Cerebellar nuclear complex (tissue), 1 donor: ENCODE measurements at places on chromosomes 5 and 9.

DNA sequence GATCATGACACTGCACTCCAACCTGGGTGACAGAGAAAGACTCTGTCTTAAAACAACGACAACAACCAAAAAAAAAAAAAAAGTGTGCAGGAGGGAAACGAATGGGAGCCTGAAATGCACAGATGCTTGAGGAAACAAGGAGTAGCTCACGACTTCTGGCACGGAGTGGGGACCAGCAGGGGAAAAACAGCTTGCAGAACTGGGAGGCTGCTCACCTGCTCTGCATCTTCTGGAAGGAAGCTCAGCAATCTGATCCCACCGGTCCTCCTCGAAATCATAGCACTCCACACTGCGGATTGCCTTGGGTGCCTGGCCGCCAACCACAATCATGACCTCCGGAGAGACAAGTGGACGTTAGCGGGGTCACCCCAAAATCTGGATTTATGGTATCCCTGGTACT lies 96.2 kb downstream of the KLHL3 start:
- no peak for DNase-seq

- DNase-seq: no peak
Measured at GRCh38 chr5:135310328-135310989, 88.6 kb downstream of the MACROH2A1 start.

GRCh38 chr9:7368410-7369292 lies 430.9 kb downstream of the DMAC1 start:
- no peak for DNase-seq

GRCh38 chr9:117488659-117489058 lies 73.8 kb upstream of the ASTN2 start:
- DNase-seq: no peak

GRCh38 chr5:60195083-60195482 lies 301.6 kb upstream of the PDE4D start:
- no peak for DNase-seq

DNA sequence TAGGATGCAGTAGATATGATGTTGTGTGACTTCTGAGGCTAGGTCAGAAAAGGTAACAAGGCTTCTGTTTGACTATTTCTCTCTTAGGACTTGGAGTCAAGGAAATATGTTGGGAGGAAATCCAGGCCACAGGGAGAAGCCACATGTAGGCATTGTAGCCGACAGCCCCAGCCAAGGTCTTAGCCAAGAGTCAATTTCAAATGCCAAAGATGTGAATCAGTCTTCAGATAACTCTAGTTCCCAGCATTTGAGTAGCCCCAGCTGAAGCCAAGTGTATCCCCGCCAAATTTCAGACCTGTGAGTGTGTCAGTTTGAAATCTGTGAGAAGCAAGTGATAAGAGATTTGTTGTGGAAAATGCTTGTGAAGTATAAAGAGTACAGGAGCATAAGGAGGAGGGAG lies 38.1 kb upstream of the ISL1 start:
- no peak for DNase-seq

DNA sequence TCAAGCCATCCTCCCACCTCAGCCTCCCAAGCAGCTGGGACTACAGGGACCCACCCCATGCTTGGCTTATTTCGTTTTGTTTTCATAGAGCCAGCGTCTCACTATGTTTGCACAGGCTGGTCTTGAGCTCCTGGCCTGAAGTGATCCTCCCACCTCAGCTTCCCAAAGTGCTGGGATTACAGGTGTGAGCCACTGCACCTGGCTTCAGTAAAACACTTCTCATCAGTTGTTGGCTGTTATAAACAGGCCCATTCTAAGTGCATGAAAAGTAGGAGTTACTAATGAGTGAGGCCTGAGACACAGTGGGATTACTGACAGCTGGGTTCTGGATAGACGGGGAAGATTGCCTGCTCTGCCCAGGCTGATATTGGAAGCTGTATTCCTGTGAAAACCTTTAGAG lies 3.5 kb downstream of the CRB2 start:
- no peak for DNase-seq

GRCh38 chr9:89655990-89656657 lies 51.3 kb downstream of the GADD45G start:
- no peak for DNase-seq

DNA sequence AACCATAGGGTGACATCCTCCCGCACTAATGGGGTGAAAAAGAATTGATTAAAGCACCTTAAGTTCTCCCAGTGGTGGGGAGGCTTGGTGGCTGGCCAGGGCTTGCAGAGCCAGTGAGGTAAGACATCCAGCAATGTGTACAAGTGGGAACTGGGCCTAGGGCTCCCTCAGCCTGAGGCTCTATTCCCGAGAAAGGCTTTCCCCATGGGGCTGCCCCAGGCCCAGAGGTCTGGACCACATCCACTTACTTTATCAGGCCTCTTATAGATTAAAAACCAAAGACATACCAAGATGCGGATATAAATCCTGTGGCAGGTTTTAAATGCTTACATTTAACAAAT lies 35.3 kb downstream of the C5orf15 start:
- DNase-seq: no peak

GRCh38 chr5:116281309-116281708 lies 196.5 kb downstream of the COMMD10 start:
- no peak for DNase-seq

GRCh38 chr5:66722686-66723085 lies 126.5 kb downstream of the MAST4 start:
- DNase-seq: no peak

GRCh38 chr9:27529316-27530278 lies at the start of gene MOB3B:
TSS of gene MOB3B (minus strand) at chr9:27529814. CDS start at chr9:27455550, 74,264 bp downstream.
- DNase-seq: no peak

DNA sequence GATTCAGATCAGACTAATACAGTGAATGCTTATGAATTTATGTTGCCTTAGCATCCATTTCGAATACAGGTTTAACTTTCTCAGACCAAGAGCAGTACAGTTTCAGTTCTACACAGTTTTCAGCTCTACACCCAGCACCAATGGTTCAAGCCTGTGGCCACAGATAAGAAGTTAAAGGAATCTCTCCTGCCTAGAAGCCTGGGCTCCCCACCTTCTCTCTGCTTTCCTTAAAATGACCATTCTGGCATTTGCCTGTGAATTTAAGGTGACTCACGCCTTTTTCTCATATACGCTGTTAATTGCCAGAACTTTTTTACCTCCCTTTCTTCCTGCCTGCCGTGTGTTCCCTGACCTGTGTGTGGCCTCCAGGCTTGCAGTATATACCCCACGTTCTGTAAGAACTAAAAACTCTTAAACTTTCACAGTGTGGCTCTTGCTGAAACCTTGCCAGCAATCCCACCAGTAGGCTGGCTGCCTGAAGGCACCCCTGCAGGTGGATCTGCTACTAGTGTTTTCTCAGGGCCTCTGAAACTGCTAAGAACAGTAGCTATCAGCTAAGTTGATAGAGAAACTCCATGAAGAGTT lies 692.8 kb upstream of the CDH18 start:
- no peak for DNase-seq

GRCh38 chr9:76787677-76788076 lies 23.4 kb downstream of the PCA3 start:
- no peak for DNase-seq

DNA sequence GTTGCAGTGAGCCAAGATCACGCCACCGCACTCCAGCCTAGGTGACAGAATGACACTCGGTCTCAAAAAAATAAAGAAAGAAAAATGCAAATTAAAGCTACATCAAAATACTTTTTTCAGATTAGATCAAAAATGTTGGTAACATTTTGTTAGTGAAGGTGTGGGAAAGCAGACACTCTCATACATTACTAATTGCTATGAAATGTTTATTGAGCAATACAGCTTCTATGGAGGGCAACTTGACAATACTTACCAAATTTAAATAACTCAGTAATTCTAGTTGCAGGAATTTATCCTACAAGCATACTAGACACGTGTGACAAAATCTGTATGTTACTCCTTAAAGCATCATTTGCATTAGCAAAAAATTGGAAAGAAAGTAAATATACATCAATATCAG lies 4.1 kb downstream of the TRIM23 start:
- DNase-seq: no peak

GRCh38 chr9:130193103-130193502 lies 20.9 kb downstream of the NCS1 start:
- DNase-seq: no peak

DNA sequence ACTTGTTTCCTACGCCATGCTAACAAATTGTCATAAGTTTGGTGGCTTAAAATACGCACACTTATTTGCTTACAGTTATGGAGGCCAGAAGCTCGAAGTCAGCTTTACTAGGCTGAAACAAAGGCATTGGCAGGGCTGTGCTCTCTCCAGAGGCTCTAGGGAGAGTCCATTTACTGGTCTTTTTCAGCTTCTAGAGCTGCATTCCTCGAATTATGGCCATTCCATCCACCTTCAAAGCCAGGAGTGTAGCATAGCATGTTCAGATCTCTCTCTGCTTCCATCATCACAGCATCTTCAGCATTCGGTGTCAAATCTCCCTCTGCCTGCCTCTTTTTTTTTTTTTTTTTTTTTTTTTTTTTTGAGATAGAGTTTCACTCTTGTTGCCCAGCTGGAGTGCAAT lies 670.2 kb downstream of the ACTL7B start:
- no peak for DNase-seq

DNA sequence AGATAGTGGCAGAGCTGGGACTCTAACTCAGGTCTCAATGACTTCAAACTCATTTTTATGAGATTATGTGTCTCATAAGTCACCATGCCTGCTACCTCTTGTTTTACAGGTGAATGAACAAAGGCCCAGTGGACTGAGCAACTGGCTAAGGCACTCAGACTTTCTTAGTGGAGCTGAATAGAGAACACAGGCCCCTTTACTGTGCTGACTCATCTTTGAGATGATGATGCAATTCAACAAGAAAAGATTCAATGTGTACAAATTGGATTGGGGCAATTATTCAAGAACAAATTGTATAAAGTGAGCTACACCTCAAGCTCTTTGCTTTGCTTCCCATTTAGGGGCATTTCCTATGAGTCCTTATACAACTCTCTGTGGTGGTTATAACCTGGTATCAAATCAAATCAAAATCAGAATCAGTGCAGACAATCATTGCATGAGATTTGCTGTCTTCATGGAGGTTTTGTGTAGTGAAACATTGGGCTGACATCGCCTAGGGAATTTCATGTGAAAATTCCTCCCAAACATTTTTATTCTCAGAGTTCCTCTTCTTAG lies 84.3 kb upstream of the PPP2R2B start:
- DNase-seq: no peak

GRCh38 chr5:18487928-18488480 lies 853.7 kb downstream of the TAF11L14 start:
- DNase-seq: no peak

- DNase-seq: no peak
Measured at GRCh38 chr9:93955111-93955980, at the start of gene BARX1. TSS of gene BARX1 (minus strand) at chr9:93955355. CDS start at chr9:93955146, 209 bp downstream.

DNA sequence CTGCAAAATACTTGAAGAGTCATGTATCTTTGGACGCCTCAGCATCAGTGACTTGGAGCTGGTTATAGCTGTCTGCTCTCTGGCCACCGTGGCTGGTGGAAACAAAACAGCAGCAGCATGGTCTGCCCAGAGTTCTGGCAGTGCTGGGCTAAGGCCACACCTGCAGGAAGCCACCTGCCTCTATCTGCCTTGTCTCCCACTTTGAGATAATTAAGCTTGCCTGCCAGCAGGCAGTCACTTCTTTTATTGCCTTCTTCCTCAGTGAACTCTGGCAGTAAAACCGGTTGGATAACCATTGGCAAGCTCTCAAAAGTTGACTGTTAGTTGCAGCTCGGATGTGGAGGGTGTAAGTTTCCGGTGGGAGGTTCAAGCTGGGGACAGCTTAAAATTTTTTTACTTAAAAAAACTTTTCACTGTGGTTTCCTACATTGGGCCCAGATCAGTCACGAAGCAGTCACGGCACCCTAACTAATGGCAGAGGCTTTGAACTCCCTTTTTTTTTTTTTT lies 4.9 kb downstream of the SMIM3 start:
- DNase-seq: no peak

DNA sequence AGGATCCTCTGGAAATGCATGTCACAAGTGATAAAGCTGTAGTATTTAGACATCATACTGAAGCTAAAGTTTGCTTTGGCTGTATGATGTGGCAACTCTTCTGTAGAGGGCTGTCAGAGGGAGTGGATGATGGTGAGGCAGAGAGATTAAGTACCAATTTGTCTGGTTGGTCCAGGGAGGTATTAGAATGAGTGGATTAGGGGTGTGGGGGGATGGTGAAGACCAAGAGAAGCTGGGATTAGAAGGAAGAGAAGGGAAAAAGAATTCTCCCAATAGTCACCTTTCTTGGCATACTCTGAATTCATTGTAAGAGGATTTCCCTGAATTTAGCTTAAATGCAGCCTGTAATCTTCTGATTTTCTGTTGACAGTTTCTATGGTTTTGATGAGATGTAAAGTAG lies 3.6 kb downstream of the PCDHAC2 start:
- DNase-seq: no peak

DNA sequence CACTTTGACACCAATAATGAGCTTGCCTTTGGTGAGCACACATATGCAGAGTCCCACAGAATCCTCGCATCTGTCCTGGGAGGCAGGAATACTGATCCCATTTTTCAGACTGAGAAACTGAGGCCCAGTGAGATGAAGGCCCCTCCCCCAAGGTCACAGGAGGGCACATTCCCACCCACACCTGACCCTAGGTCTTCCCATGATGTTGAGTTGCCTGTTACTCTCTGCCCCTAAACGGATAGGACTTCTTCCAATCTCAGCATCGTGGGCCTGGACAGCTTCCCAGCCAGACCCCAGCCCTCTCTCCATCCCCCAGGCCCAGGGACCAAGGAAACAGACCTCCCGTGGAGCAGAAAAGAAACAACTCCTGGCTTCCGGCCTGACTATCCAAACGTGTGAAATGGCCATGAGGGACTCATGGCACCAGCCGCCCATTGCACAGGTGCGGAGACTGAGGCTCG lies 877 bp downstream of the SH3GLB2 start:
- no peak for DNase-seq

DNA sequence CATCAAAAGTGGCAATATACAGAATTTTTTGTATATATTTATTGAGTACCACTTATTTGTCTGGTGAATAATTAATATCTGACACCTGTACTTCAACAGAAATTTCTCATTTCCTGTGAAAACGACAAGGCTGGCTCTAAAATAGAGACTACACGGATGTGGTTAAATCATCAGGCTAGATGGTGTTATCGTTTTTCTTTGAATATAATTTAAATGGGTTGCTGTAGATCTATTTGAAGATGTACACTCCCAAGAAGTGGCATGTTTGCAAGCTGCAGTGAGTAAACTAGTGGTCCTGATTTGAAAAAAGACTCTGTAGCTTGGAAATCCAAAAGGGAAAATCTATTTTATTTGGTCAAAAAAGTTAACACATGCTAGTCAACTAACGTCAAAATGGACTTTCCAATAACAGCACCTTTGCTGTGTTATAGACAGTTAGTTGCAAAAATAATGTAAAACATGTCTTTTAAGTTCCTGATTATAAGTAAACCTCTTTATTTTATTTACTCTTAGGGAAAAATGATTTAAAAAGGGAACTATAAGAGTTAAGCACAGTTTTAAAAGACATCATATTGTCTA lies 13.8 kb downstream of the ST8SIA4 start:
- no peak for DNase-seq

DNA sequence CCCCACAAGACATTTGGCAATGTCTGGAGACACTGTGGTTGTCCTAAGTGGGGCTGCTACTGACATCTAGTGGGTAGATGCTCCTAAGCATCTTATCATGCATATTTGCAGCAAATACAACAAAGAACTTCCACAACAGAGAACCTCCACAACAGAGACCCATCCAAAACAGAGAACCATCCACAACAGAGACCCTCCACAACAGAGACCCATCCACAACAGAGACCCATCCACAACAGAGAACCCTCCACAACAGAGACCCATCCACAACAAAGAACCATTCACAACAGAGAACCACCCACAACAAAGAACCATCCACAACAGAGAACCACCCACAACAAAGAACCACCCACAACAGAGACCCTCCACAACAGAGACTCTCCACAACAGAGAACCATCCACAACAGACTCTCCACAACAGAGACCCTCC lies 32.8 kb downstream of the ARPC5L start:
- DNase-seq: no peak

GRCh38 chr5:172717481-172718195 lies 53.4 kb downstream of the DUSP1 start:
- no peak for DNase-seq
